ENCODE measurements at places on chromosomes 4 and X. TPM values are rescaled to one million over a fixed set of nuclear protein-coding genes. Genes with fewer than 3 reads are reported as not detected.

Gene CXCL6
- total RNA-seq = 0.77 TPM

Gene RAB39B
- 3.0 TPM for total RNA-seq

Gene CCDC158
- total RNA-seq = 1.3 TPM

Gene RBM46
- not detected for total RNA-seq

Measured in fibroblast of lung (primary cell).